ENCODE measurements at places on chromosomes 13 and 19.
A peak's percentile ranks its signal among the peaks of the same experiment; 100 is the strongest.

DNA sequence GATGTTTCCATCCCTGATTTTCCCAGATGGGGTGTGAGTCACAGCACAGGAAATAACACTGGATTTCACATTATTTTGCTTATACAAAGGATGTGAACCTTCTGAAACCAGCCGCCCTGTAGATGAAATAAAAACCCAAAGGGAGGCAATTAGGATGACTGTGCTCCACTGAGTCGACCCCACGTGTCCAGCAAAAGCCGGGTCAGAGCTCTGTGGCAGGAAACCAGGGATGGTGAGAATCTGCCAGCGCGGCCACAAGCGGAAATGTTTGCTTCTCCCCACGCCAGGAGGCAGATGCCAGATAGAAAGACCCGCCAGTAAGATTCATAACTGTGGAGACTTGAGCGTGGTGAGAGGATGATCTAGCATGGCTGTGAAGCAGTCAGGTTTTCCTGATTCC lies 764.4 kb downstream of the LIG4 start:
- peak; percentile 81 for DNase-seq

GRCh38 chr19:31353833-31354232 lies 4.6 kb upstream of the TSHZ3 start:
- no peak for DNase-seq

DNA sequence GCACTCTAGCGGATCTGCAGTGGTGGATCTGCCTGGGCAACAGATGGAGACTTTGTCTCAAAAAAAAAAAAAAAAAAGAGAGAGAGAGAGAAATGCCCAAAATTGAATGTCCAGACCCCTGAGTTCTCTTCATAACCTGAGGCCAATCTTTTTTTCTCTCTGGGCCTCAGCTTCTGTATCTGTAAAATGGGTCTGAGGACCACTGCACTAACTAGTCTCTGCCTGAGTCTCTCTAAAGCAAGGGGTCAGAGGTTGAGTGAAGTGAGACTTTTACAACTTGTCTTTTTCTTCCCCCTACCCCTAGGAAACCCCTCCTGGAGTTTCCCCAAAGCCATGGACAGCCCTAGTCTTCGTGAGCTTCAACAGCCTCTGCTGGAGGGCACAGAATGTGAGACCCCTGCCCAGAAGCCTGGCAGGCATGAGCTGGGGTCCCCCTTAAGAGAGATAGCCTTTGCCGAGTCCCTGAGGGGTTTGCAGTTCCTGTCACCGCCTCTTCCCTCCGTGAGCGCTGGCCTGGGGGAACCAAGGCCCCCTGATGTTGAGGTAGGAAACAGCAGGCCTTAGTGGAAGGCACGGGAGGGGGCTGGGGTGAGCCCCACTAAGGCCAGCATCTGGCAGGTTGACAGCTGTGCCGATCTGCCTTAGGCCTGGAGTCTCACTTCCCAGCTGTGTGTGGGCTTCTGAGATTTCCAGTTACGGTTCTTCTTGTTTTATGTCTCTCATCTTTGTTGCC lies 1.8 kb downstream of the TMEM91 start:
- no peak for DNase-seq

DNA sequence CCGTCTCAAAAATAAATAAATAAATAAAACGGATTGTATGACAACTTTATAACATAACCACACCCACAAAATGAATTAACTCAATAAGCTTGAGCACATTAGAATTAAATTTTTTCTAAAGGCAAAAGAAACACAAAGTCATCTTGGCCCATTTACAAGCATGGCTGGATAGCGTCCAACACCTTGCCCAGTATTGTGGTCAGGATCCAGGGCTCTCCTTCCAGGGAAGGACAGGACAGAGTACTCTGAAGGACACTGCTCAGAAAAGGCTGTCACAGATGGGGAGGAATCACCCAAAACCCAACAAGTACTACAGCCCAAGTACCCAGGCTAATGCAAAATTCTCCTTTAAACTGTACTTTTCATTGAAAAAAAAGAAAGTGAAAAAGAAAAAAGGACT lies 27.1 kb downstream of the SUGP2 start:
- DNase-seq, result no peak

All from fibroblast of skin of abdomen (primary cell).